Head of caudate nucleus (tissue), 42 donors: ENCODE measurements at places on chromosomes 1 and 21.
A peak's percentile ranks its signal among the peaks of the same experiment; 100 is the strongest.

- no peak for DNase-seq
These were observed 45.0 kb upstream of the AIM2 start for GRCh38 chr1:159121526-159121925.

DNA sequence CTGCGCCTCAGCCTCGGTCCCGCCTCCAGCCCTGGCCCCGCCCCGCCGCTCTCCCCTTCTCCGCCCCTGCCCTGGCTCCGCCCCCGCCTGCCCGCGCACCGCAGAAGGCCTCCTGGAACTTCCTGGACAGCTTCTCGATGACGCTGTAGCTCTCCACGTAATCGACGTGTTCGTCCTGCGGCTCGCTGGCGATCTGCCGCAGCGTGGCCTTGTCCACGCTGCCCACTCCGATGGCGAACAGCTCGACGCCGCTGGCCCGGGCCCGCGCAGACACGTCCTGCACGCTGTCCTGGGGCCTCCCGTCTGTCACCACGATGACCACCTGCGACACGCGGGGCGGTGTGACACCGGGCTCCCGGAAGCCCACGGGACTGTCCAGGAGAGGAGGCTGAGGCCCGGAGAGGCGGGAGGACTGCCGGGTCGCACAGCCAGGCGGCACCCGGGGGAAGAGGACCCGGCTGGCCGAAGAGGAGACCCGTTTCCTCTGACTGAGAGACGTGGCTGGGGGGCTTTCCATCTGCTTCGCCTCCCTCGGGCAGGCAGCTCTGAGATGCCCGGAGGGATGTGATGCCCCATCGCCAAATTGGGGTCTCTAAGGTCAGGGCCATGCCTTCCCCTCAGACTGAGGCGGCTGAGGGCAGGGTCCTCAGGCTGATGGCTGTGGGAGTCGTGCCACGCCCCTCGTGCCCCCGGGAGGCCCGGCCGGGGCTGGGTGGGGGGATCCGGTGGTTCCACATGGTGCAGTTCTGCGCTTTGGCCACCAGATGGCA, 4.6 kb downstream of the MATN1 start:
- peak; percentile 84 for DNase-seq

DNA sequence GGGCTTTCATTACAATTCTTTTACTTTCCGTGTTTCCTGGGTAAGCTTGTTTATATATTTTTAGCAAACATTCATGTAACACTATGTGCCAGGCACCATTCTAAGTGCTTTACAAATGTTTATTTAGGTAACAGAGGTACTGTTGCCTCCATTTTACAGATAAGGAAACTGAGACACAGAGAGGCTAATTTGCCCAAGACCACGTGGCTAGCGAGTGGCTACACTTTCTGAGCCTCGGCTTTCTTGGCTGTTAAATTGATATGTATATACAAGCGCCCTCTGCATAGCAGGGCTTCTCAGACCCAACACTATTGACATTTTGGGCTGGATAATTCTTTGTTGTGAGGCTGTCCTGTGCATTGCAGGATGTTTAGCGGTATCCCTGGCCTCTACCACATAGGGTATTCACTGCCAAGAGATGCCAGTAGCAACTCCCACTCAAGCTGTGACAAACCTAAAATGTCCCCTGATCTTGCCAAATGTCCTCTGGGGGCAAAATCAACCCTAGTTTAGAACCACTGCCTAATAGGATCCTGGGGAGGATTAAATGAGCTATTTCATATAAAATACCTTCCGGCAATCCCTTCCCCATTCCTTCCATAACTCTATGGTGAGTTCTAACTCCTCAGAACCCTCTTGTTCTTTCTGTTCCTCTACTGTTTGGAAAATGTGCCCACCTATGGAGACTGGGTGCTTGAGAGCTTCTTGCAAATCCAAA, 17.2 kb upstream of the ID3 start:
- no peak for DNase-seq

DNA sequence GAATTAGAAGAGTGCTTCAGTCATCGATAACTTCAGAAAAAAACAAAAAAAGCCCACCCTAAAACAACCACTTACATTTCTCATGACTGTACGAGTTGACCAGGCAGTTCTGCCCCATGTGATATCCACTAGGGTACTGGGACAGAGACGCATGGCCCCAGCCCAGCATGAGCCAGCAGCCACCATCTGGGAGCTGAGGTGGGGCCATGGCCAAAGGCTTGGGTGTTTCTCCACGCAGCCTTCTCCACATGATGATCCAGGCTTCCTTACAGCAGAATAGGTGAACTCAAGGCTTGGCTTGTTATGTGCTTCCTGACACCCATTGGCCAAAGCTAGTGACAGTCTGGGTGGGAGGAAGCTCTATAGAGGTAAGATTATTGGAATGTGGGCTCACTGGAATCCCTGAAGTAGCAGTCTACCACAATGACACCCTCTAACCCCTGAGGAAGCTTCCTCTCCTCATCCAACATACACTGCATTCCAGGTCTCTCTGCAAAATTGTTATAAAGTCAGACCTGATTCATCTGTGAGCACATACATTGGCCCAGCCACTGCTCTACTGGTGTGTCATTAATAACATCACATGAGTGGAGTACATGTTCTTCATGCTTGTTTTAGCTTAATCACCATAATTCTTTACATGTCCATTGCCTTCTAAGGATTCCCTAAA, 66.3 kb upstream of the NTPCR start:
- no peak for DNase-seq

- peak; percentile 64 for DNase-seq
These were observed 747 bp downstream of the STX6 start for GRCh38 chr1:181021811-181022434.

- no peak for DNase-seq
These were observed 664.4 kb downstream of the MATN1 start for GRCh38 chr1:30058970-30059369.

- no peak for DNase-seq
These were observed 26.3 kb upstream of the KIAA0040 start for GRCh38 chr1:175218786-175219434.

- DNase-seq, result no peak
These were observed 14.5 kb downstream of the DUSP10 start for GRCh38 chr1:221727146-221728036.

GRCh38 chr1:156503698-156504437, 3.3 kb upstream of the MEF2D start:
- no peak for DNase-seq

DNA sequence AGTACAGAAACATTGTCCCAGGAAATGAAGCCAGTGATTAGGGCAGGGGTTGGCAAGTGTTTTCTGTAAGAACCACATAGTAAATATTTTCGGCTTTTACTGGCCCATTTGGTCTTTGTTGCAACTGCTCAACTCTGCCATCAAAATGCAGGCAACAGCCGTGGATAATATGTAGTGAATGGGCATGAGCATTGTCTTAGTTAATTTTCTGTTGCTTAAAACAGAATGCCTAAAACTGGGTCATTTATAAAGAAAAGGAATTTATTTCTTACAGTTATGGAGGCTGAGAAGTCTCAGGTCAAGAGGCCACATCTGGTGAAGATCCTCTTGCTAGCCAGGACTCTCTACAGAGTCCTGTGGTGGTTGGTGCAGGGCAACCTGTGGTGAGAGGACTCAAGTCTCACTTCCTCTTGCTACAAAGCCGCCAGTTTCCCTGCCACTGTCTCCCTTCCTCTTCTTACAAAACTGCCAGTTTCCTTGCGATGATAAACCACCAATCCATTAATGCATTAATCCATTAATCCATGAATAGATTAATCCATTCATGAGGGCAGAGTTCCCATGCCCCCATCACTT, 166.4 kb downstream of the PSMG1 start:
- no peak for DNase-seq

GRCh38 chr1:212678456-212679410, 20.9 kb downstream of the BATF3 start:
- DNase-seq, result no peak

GRCh38 chr1:94743862-94744261, 76.3 kb upstream of the SLC44A3 start:
- DNase-seq, result no peak

DNA sequence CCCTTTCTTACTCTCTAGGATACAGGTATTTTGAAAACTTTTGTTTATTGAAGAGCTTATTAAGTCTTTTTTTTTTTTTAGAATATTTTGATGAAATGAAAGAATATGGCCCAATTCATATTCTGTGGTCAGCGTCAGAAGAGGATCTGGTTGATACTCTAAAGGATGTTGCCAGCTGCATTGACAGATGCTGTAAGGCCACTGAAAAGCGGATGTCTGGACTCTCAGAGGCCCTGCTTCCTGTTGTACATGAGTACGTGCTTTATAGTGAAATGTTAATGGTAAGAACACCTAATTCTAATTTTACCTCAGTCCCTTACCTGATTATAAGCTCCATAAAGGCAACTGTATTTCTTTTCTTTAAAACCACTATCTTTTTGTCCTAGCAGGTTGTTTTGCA, 37.1 kb downstream of the SNX7 start:
- no peak for DNase-seq
